Hematopoietic multipotent progenitor cell (in vitro differentiated cells): ENCODE measurements at places on chromosomes 3 and 15. TPM values are rescaled to one million over a fixed set of nuclear protein-coding genes. Genes with fewer than 3 reads are reported as not detected.

The GOLGA8T gene
- total RNA-seq: not detected

The CD47 gene
- 79.4 TPM for total RNA-seq

The RAB7A gene
- 51.4 TPM for total RNA-seq

The HCN4 gene
- total RNA-seq: under 0.01 TPM

The ZNF385D gene
- total RNA-seq: 22.4 TPM

The AMIGO3 gene
- total RNA-seq: 17.5 TPM

The RYR3 gene
- 5.4 TPM for total RNA-seq

The MESP2 gene
- under 0.01 TPM for total RNA-seq

The LRRK1 gene
- 20.2 TPM for total RNA-seq

The CPEB1 gene
- 0.27 TPM for total RNA-seq

The LTF gene
- 3.2 TPM for total RNA-seq
